ENCODE measurements at places on chromosomes 2 and 18. TPM values are rescaled to one million over a fixed set of nuclear protein-coding genes. Genes with fewer than 3 reads are reported as not detected.

The BOK gene
- 38.7 TPM for polyA plus RNA-seq

The DUSP19 gene
- 0.40 TPM for polyA plus RNA-seq

The DSG2 gene
- 5.8 TPM for polyA plus RNA-seq

The CRYGC gene
- polyA plus RNA-seq: not detected

The CCDC68 gene
- polyA plus RNA-seq: 0.86 TPM
